Stimulated activated CD4-positive, alpha-beta T cell treated with anti-CD3 and anti-CD28 coated beads, TNF-alpha, amount 100 ng/mL, for 4 hours (primary cell): ENCODE measurements at places on chromosomes 7 and 10.

DNA sequence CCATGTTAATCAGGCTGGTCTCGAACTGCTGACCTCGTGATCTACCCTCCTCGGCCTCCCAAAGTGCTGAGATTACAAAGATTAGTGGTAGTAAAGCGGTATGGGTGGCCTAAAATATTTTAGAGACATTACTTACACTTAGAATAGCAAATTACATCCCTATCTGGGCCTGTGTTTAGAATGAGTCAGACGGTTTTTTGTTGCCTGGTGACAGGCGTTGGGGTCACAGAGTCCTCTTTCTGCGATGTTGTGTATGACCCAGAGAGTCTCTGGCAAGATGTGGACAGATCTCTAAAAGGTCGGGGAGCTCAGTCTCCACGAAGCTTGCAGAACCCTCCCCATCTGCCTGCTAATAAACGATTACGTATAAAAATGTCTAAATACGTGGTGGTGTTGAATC is 39.6 kb upstream of the PRKCQ start:
- no peak for DNase-seq

DNA sequence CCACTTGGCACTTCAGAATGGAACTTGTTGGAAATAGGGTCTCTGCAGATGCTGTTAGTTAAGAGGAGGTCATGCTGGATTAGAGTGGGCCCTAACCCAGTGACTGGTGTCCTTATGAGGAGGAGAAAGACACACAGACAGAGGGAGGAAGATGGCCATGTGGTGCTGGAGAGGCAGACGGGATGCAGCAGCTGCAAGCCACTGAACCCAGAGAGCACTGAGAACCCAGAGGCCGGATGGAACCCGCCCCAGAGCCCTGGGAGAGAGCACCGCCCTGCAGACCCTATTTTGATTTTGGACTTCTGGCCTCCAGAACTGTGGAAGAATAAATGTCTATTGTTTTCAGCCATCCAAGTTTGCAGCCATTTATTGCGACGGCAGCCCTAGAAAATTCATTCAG is 58.0 kb upstream of the EBF3 start:
- DNase-seq: no peak

GRCh38 chr7:14023838-14024237 is 34.4 kb upstream of the ETV1 start:
- DNase-seq: no peak

- no peak for DNase-seq
Observed at GRCh38 chr10:132570771-132571649, 33.4 kb downstream of the INPP5A start.

GRCh38 chr7:24830440-24831050 is 73.3 kb upstream of the GSDME start:
- no peak for DNase-seq

DNA sequence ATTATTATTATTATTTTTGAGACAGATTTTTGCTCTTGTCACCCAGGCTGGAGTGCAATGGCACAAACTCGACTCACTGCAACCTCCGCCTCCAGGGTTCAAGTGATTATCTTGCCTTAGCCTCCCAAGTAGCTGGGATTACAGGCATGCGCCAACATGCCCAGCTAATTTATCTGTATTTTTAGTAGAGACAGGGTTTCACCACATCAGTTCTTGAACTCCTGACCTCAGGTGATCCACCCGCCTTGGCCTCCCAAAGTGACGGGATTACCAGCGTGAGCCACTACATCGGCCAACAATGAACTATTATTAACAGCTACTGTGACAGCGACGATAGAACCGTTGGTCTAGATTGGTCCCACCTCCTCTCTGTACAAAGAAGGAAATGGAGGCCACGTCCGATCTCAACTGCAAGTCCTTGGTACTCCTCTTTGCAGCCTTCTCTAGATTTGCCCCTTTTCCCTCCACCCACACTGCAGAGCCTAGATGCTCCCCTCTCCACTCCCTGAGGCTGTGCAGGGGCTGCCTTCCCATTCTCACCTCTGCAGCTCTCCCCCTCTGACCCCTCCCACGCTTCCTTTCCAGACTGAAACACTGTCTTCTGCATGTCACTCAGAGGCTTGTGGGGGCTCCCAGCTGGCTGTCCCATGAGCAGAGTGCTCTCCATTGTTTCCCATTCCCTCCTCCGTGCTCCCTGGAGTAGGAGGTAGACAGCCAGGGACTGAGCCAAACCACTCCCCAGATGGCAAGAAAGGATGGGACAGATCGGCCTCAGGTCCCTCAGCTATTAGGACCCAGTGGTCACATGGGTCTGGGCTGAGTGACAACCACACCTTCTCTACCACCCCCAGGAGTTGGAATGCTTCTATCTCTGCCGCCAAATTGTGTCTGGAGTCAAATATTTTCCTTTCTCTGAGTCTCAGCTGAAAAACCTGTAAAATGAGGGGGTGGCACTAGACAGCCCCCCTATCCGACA is 2.3 kb downstream of the LOXL4 start:
- DNase-seq: no peak

GRCh38 chr7:15795393-15795792 is 108.9 kb upstream of the MEOX2 start:
- DNase-seq: no peak

DNA sequence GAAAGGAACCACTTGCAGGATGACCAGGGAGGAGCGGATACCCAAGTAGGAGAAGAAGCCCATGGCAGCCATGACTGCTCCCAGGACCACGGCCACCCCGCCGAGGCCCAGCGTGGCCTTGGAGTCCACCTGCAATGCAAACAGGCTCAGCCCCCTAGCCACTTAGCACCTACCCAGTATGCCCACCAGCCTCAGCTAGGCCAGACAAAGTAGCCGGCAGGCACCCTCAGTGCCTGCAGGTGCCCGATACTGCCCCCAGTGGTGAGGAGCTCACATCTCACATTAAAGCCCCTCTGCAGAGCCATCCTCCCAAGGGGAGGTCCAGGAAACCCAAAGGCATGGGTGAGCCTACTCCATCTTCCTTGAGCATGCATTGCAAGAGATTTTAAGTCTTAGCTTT is 6.6 kb downstream of the NPC1L1 start:
- DNase-seq: peak; percentile 9

GRCh38 chr10:96370584-96371157 is 11.9 kb upstream of the OPALIN start:
- peak; percentile 21 for DNase-seq

GRCh38 chr10:119351189-119351588 is 143.8 kb downstream of the GRK5 start:
- DNase-seq: no peak

GRCh38 chr7:85457911-85458310 is 271.1 kb upstream of the SEMA3D start:
- DNase-seq: no peak

- DNase-seq: no peak
Observed at GRCh38 chr7:39557222-39557621, 9.0 kb upstream of the YAE1 start.

- DNase-seq: no peak
Observed at GRCh38 chr10:1184541-1185430, 128.6 kb downstream of the WDR37 start.

DNA sequence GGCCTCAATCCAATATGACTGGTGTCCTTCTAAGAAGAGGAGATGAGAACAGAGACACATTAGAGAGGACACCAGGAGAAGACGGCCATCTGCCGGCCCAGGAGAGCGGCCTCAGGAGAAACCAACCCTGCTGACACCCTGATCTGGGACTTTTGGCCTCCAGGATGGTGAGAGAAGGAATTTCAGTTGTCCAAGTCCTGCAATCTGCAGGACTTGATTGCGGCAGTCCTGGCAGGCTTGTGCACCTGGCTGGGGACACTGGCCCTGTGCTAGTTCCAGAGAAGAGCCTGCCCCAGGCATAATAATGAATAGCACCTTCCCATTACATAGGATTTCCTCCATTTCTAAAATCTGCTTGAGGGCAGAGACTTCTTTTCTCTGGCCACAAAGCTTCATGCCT is 409.9 kb upstream of the SHH start:
- no peak for DNase-seq

DNA sequence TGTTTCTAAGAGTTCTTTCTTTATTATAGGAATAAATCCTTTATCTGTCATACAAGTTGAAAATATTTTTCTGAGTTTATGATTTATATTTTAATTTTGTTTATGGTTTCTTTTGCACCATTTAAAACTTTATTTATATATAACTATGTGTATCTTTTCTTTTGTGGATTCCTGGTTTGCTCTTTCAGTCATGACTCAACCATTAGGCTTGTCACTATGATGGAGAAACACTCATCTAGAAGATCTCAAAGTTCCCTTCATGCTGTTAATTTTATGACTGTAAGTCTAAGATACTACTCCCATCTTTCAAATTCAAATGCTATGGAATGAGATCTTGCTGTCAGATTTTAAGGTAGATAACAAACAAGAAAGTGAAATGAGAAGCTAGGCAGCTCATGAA is 199.5 kb downstream of the INHBA start:
- no peak for DNase-seq
